Panc1 (cell line): ENCODE measurements at places on chromosomes 4 and X. TPM values are rescaled to one million over a fixed set of nuclear protein-coding genes. Genes with fewer than 3 reads are reported as not detected.

DNA sequence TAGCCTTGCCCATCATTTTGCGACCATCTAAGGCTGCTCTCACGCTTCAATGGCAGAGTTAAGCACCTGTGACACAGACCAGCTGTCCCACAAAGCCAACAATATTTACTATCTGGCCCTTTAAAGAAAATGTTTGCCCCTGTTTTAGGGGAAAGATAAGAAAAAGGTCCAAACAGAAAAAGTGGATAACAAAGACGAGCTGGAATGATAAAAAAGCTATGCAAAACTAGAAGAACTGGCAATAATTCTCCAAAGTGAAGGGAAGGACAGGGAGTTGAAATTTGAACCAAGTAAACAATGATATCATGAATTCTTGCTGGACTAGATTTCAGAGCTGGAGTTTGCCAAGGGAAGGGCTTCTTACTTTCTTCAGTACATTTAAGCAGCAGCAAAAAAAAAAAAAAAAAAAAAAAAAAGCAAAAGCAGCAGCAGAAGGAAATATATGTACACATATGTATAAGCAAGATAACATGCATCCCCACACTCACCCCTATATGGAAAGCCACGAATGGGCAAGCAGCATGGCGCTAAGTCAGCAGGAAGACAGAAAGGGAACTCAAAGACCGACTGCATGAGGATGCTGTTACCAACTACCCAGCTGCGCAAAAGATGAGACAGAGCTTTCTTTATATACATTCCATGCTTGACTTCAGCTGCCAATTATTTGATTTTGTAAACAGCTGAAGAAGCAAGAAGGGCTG lies 12.5 kb downstream of the TRAPPC2 start:
- no peak for DNase-seq

The ARHGEF6 gene
- 35.5 TPM for total RNA-seq

The XPNPEP2 gene
- total RNA-seq = not detected

DNA sequence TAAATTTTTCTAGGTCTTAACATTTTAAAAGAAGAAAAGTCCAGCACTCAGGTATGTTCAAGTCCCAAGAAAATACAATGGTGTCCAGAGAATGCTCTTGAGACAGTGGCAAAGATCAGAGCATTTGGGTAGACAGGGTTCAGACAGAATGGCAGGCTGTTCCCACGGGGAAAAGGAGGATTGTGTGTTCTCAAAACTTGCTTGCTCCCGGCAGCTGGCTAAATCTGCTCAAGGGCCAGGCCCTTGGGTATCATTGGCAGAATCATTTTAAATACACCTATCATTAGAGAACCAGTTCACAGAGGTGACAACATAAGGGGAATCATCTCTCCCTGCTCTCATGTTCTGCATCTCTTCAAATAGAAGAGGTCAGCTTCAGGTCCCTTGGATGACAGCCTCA lies 456.3 kb downstream of the DTHD1 start:
- no peak for DNase-seq

DNA sequence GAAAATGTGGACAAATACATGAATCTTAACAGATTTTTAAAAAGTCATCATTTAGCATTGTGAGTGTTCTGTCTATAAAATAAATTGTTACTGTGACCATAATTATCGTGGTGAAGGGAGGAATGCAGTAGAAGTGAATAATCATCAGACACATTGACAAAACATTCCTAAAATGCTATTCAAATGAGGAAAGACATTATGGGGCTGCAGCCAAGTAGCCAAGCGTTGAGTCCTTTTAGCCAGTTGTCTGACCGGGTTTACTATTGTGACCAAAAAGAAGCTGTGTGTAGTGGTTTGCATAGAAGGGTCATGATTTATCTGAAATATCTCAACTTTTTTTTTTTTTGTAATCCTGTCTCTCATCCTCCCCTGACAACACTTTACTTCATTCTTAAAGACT lies 19.5 kb downstream of the WWC2 start:
- peak; percentile 46 for DNase-seq

GRCh38 chr4:110878956-110879355 lies 256.1 kb upstream of the PITX2 start:
- no peak for DNase-seq

The FGF2 gene
- total RNA-seq = 21.7 TPM

The TRIML1 gene
- total RNA-seq = not detected

The BANK1 gene
- total RNA-seq = 3.3 TPM

The UGDH gene
- total RNA-seq = 373 TPM

The UNC5C gene
- total RNA-seq = 8.2 TPM

The SMR3A gene
- total RNA-seq = not detected

The KDM5C gene
- total RNA-seq = 104 TPM

DNA sequence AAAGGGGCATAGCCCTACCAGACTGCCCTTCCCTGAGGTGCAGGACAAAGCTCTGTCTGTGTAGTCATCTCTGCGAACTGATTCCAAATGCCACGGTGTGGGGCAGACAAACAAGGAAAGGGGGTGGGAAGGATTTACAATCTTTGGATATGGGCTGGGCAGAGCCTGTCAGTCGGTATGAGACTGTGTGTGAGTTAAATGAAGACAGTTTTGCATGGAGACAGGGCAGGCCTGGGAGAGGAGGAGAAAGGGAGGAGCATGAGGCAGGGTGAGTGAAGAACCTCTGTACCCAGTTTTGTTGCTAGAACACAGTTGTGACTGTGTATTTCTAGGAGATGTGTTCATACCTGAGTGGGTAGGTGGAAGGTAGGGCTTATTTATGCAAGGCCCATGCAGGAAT lies 59.4 kb upstream of the MSN start:
- DNase-seq = no peak

DNA sequence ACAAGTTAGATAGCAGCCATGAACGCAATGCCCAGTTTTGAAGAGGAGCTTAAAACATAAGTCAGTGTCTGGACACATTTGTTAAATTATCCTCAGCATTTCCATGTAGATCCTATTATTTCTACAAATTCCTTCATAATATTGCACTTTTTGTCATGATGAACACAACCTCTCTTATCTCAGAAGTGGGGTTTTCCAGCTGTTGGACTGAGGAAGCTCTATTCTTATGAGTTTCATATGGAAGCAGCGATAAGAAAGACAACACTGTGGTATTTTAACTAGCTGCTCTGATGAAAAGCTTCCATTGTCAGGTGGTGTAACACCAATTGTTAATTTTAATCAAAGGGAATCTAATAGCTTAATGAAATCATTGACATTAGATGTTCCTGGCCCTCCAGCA lies 308.7 kb downstream of the GBA3 start:
- no peak for DNase-seq

DNA sequence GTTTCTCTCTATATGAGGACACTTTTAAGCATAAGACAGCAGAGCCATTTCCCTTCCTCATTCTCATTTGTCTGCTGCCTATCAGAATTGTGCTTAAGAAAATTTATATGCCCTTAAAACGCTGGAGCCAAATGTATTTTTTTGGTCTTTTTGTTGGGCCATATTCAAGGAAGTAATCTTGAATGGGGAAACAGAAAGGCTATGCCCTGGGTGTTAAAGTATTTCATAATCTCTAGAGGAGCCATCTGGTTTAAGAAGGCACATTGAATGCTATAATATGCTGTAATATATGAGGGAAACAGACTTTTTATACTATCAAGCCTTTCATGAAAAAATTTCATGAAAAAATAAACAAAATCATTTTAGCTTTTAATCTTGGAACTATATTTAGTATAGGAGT lies 4.3 kb downstream of the DMD start:
- no peak for DNase-seq

DNA sequence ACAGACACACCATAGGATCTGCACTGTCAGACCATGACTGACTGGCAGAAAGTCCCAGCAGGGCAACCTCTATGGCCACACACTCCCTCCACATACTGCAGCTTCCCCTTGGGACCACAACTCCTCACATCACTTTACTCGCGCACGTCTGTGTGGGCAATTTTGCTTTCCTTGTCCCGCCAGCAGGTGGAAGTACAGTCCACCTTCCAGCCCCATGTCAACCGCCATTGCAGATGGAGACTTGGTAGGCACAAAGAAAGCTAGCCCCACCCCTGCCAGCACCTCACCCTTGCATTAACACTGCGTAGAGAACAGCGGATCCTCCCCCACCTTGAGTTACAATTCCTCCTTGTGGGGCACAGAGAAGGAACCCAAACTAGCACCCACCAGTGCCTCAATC lies 74.4 kb upstream of the NAP1L2 start:
- no peak for DNase-seq

The TMEM271 gene
- total RNA-seq = not detected

The TMEM35A gene
- total RNA-seq = not detected

DNA sequence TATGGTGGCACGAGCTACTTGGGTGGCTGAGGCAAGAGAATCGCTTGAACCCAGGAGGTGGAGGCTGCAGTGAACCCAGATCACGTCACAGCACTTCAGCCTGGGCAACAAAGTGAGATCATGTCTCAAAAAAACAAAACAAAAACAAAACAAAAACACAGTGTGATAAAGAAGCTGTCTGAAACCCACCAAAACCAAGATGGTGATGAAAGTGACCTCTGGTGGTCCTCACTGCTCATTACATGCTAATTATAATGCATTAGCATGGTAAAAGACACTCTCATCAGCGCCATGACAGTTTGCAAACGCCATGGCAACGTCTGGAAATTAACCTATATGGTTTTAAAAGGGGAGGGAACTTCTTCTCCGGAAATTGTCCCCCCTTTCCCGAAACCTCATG lies 29.4 kb upstream of the OPHN1 start:
- peak; percentile 27 for DNase-seq

DNA sequence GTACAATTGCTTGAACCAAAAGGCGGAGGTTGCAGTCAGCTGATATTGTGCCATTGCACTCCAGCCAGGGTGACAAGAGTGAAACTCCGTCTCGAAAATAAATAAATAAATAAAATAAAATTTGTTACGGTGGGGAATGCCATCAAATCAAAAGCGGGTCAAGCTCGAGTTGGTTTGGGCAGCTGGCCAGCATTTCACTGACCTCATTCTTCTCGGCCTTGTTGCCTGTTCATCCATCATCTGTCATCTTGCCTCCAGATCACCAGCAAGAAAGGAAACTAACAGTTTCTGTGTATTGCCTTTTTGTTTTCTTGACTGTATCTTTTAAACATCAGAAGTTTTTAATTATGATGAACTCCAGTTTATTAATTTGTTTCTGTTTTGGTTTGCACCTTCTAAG lies 31.5 kb upstream of the KLHL2 start:
- no peak for DNase-seq

The CT55 gene
- total RNA-seq = not detected

The SPOCK3 gene
- 1.4 TPM for total RNA-seq

DNA sequence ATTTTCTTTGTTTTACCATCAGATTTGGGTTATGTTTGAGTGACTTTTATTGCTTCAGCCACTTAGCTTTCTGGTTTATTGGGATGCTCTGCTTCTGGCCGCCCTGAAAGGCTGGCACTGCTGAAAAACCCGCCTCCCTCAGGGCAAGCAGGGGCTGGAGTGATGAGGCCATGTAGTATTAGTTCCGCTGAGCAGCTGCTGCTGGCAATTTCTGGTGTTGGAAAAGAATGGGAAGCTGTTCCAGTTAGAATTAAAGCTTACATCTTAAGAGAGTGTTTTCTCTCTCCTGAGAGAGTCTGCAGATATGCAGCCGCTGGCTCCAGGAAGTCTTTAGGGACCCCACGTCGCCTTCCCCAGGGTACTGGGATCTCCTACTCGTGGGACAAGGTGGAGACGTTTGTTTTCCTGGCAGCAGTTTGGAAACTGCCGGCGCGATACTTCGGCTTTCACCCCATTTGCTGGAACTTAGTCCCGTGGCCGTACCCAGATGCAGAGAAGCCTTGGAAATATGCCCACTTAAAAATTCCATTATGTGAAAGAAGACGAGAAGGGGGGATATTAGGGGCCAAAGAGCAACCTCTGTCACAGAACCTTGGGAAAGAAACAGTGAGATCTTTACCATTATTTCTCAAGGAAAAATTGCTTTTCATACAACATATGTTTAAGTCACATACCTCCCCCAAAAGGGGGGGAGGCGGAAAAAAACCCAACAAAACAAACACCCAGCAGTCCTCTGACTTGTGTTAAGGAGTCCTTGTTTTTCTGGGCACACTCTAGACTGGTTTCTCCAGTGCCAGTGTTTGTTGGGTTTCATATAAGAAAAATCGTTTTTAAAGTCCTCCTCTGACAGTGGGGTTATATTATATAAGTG lies 72.6 kb downstream of the TMEM131L start:
- no peak for DNase-seq

DNA sequence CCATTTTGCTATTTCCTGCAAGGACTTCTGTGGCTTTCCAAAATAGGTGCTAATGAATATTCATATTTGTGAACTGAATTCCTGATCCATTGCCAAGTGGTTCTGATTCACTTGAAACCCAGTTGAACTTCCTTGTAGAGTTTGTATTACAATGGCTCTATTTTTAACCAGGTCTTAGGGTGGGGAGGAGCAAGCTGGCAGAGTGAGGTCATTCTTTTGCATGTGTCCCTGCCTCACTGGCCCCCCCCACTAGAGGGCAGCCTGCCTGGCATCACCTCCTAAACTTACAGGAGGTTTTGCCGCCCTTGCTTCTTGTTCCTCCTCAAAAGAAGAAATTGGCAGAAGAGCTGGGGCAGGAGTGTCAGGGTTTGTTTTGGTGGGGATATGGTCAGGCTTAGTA lies 10.5 kb downstream of the PTTG2 start:
- no peak for DNase-seq

DNA sequence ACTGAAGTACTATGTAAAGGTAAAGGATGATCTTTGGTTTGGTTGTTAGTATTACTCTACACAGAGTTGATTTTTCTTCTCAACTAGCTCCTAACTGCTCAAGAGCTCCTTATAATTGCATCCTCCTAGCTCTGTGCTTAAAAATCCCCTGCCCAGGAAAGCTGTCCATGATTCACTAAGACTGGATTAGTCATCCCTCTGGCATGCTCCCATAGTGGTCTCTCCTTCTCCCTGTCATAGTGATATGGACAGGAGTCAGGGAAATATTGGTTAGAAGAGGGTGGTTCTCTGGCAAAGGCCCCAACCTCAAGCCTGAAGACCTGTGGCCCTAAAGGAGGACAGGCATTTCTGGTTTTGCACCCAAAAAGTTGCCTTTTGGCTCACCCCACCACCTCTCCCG lies 242.3 kb upstream of the KCNIP4 start:
- DNase-seq = no peak

- DNase-seq = no peak
Observed at GRCh38 chr4:76339364-76339763, 32.8 kb downstream of the STBD1 start.

GRCh38 chr4:165783626-165784025 lies 89.4 kb upstream of the TLL1 start:
- DNase-seq = no peak

- no peak for DNase-seq
Observed at GRCh38 chr4:71558248-71558647, 219.4 kb downstream of the SLC4A4 start.

DNA sequence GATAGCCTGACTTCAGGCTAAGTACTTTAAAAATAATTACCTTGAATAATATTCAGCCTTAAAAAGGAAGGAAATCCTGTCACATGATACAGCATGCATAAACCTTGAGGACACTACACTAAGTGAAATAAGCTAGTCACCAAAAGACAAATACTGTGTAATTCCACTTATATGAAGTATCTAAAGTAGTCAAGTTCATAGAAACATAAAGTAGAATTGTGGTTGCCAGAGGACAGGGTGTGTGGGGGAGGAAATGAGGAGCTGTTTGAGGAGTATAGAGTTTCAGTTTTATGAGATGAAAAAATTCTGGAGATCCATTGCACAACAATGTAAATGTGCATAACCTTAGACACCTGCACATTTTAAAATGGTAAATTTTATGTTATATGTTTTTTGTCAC lies 5.6 kb upstream of the STPG2 start:
- no peak for DNase-seq
